ENCODE measurements at places on chromosomes 1 and 21. TPM values are rescaled to one million over a fixed set of nuclear protein-coding genes. Genes with fewer than 3 reads are reported as not detected.

Gene GNG12
- 200 TPM for total RNA-seq

Gene S100A1
- not detected for total RNA-seq

Gene PLA2G2C
- total RNA-seq: not detected

Gene TFF2
- total RNA-seq: not detected

Gene PLA2G5
- 35.0 TPM for total RNA-seq

Gene NUP210L
- total RNA-seq: not detected

Gene ACTL8
- not detected for total RNA-seq

Gene C1orf116
- not detected for total RNA-seq

Gene CFHR5
- not detected for total RNA-seq

Gene HUNK
- not detected for total RNA-seq

Gene SERINC2
- total RNA-seq: 9.1 TPM

Gene DNASE2B
- not detected for total RNA-seq

Gene PPIH
- 22.4 TPM for total RNA-seq

Gene ARTN
- total RNA-seq: not detected

Gene PEAR1
- 16.7 TPM for total RNA-seq

Gene PTPRU
- 23.5 TPM for total RNA-seq

Gene MYOG
- not detected for total RNA-seq

Gene CD160
- total RNA-seq: not detected

Gene ADAMTS1
- 180 TPM for total RNA-seq

Gene OR2M4
- total RNA-seq: not detected

Gene OR2W3
- not detected for total RNA-seq

Gene CD1B
- not detected for total RNA-seq

Gene C1QTNF12
- total RNA-seq: not detected

Gene TMEM125
- not detected for total RNA-seq

Gene FCGR2B
- not detected for total RNA-seq

Gene MRAP
- total RNA-seq: not detected

Gene TNN
- total RNA-seq: not detected

Gene ST6GALNAC5
- not detected for total RNA-seq

Gene NUDT17
- 1.3 TPM for total RNA-seq

Gene KCNE1
- not detected for total RNA-seq

Gene RORC
- not detected for total RNA-seq

Gene KRTAP21-2
- total RNA-seq: not detected

Gene SLAMF9
- not detected for total RNA-seq

Gene TOR1AIP2
- 50.0 TPM for total RNA-seq

Gene FCRL1
- total RNA-seq: not detected

Gene MFSD2A
- total RNA-seq: 5.0 TPM

Gene F3
- total RNA-seq: 18.6 TPM

Gene SPRR3
- total RNA-seq: not detected

Gene SLC16A4
- 10.4 TPM for total RNA-seq

Gene VANGL2
- 0.49 TPM for total RNA-seq

Gene SLFNL1
- total RNA-seq: 0.16 TPM

Gene MCOLN2
- 1.8 TPM for total RNA-seq

Gene CPLANE2
- total RNA-seq: 2.3 TPM

Gene C1orf50
- 5.8 TPM for total RNA-seq

Gene ATP1A2
- not detected for total RNA-seq

Gene TNNT2
- not detected for total RNA-seq
